NCI-H1436 (cell line): ENCODE measurements at places on chromosomes 2 and 18.

DNA sequence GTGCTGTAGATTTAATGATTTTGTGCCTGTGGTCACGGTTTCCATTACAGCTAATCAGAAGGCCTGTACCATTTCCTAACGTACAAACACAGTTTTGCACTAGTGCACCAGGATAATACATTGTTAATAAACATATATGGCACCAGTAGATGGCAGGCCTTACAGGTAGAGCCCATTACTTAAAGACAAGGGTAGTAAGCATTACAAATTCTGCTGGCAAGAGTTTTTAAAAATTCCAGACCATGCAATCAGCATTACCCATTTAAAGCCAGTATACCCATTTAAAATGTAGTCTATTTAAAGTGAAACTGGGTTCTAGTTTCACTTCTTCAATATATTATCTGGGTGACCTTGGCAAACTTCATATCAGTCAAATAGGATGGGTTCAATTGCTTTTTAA, 224.2 kb downstream of the NUP35 start:
- DNase-seq = no peak

DNA sequence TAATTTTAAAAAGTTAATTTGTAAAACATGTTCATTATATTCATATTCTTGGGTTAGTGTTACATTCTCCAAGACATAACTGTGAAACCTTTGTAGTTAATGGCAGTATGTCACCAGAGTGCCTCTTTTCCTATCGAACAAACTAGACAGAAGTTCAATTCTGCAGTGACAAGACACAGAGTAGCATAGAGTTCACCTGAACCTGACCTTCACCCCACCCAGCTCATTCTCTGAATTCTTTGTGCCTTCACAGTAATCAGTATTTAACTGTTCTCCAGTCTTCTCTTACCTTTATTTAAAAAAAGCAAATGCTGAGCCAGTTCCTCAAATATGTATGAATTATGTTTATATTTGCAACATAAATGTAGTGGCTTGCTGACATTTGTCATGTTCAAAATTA, 52.9 kb upstream of the CHMP1B start:
- DNase-seq = no peak

GRCh38 chr2:80113399-80113798, 191.2 kb downstream of the LRRTM1 start:
- no peak for DNase-seq

DNA sequence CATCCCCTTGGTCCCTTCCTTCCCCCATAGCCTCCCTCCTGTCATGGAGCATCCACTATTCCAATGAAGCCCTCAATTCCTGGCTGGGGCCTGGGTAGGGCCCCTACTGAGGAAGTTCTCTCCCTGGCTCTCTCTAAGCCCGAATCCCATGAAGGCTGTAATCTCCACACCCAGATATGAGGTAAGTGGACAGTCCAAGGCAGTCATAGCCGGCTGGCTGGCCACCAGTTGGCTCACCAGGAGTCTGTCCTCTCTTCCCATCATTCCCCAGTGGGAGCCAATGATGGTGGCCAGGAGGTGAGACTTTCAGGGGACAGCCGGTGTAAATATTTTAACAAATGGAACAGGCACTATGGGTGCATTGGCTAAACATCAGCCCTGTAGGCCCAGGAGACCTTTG, 6.8 kb upstream of the TAF1B start:
- DNase-seq = no peak

DNA sequence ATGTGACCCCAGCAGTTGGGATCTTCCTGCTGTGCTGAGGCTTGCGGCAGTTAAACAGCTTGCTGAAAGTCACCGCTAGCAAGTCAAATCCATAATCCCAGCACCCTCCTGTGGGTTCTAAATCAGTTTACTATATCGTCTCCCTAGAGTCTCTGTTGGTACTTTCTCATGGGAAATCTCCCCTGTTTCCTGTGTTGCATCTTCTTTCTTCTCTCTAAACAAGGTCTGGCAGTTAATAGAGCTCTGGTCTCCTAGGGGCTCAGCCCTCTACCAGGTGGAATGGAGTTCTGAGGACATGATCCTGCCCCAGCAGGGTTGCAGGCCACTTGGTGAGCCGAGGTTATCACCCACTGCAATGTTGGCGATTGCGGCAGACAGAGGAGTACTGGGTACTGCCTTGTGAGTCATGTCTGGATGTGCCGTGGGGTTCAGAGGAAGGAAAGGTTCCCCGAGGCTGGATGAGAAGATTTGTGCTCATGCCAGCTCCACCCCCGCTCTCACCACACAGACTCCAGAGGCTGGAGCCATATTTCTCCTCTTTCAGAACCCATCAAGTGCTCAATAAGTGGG, 59.4 kb upstream of the SIX2 start:
- no peak for DNase-seq

GRCh38 chr2:134679745-134680144, 39.1 kb downstream of the TMEM163 start:
- DNase-seq = no peak

DNA sequence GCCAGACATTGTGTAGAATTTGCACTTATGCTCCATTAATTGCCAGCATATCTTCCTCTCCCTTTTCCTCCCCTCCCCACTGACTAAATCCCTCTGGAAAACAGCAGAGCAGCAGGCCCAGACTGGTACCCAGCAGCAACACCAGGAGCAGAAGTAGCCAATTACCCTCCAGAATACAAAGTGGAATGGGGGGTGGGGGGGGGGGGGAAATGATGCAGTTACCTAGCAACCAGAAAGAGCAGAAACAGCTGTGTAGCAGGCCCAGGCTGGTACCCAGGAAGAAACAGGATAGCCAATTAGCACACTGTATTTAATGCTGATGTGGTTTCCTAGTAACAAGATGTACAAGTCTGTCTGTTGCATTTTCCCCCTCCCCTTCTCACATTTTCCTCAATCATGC, 52.3 kb downstream of the KLF7 start:
- peak; percentile 80 for DNase-seq

- no peak for DNase-seq
Measured at GRCh38 chr18:24378598-24378997, 19.0 kb downstream of the OSBPL1A start.

GRCh38 chr2:176454893-176455815, 185.9 kb downstream of the MTX2 start:
- peak; percentile 76 for DNase-seq

- no peak for DNase-seq
Measured at GRCh38 chr2:205758051-205758450, 75.8 kb downstream of the NRP2 start.

DNA sequence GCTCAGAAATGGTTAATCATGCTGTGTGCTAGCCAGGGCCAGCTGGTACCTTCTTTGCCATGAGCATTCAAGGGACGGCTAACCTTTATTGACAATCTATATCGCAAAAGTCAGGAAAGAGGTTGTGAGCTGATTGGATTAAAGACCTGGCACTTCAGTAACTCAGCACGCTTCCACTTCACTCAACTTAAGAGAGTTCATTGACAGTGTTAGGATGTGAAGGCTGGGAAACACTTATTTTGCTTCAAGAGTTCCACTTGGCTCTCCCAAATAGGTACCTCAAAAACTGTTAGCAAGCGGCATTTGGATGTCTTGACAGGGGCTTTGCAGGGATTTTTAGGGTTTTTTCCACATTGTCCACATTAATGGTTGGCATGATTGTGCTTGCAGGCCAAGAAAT, 25.1 kb upstream of the TXNDC2 start:
- DNase-seq = no peak

DNA sequence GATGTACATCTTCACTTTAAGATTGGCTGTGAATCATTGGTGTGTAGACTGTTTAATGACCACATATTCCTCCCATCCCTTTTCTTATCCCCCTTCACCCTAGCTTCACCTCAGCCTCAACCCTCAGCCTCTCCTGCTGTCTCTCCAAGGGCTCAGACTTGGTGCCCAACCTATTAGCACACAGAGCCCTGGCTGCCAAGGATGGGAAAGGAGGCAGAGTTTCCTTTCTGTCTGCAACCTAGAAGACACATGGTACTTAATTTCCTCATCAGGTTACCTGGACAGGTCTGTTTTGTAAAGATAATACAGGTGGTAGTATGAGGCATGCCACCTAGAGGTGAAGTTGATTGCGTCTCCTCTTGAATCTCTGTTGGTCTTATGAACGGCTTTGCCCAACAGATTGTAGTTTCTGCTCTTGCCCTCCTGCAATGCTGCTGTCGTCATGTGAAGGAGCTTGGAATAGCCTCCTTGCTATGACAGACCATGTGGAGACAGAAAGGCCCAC, 44.5 kb upstream of the RMND5A start:
- no peak for DNase-seq

GRCh38 chr2:196277002-196277401, 105.6 kb upstream of the STK17B start:
- no peak for DNase-seq

DNA sequence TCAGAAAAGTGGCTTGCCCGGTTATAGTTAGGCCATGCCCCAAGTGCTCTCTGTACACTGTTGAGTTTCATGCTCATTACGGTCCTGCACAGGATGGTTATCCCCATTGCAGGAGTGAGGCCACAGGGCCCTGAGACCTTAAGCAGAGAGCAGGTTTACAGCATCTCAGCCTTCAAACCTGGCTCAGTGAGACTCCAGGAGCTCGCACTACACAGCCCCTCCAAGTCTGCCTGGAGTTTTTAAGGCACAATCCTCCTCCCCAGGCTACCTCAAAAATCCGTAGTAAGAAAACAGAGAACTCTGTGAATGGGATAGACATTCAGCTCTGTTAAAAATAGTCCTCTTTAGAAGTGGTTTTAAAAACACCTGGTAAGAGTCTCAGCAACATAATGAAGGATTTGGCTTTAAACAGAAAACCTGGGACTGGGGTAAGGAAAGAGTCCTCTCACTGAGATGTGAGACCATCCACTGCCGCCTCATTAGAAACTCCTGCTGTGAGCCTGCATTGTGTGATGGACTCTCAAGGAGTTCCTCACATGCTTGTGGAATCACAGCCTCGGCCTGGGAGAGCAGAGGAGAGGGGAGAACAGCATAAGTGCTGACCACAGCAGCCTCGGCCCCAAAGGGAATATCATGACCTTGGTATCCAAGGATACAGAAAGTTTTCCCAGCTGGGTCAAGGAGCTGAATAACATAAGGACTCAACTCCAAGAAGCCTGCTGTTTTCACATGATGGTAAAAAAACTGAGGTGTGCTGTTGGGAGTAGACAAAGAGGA, 214.8 kb downstream of the ATAD2B start:
- no peak for DNase-seq

- no peak for DNase-seq
Measured at GRCh38 chr2:219234331-219234730, 4.7 kb downstream of the ANKZF1 start.

DNA sequence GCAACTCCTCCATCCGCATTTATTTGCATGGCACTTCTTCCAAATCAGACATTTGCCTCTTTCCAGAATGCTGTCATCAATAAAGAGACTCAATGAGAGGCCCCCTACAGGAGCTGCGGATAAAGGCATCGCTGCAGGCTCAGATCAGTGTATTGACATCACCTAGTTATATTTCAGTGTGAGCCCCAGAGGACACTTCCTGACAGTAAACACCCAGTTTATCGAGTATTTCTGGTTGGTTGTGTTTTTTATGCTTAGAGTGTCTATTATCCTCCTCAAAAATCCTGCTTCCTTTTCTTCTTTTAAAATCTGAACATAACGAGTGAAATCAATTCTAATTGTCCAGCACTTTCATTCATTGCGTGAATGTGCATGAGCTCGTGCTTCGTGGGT, 38.8 kb downstream of the NRP2 start:
- DNase-seq = no peak

GRCh38 chr2:142140434-142140845, 9.6 kb upstream of the LRP1B start:
- peak; percentile 46 for DNase-seq

GRCh38 chr2:42961385-42961811, 169.0 kb upstream of the HAAO start:
- no peak for DNase-seq

- DNase-seq = no peak
Measured at GRCh38 chr2:14423145-14423906, 209.2 kb upstream of the LRATD1 start.

- no peak for DNase-seq
Measured at GRCh38 chr2:156511803-156512202, 75.6 kb downstream of the GPD2 start.

DNA sequence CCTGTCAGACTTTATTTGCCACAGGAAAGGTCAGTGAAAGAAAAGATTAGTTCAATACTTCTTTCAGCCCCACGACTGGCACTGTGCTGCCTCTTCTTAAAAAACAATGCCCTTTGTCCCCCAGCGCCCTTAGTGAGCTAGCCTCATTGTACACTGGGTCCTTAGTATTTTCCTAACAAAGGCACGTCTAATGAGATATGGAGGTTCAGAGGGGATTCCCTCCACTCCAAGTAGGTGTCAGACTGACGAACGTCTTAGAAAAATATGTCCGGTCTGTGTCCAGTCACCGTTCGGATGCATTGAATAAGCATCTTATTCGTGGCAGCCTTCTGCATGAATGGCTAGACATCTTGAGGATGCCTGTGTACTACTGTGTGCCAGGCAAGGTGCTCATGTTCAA, 1.1 kb downstream of the FECH start:
- DNase-seq = no peak

GRCh38 chr2:118003396-118003824, 10.5 kb downstream of the CCDC93 start:
- peak; percentile 43 for DNase-seq

GRCh38 chr2:136143603-136144451, 25.9 kb upstream of the CXCR4 start:
- no peak for DNase-seq

- DNase-seq = no peak
Measured at GRCh38 chr18:49573835-49574234, 12.0 kb downstream of the LIPG start.

GRCh38 chr18:45408218-45408617, 207.1 kb upstream of the SLC14A2 start:
- peak; percentile 13 for DNase-seq

GRCh38 chr2:166916987-166917386, 28.7 kb downstream of the XIRP2 start:
- no peak for DNase-seq

GRCh38 chr2:47054868-47055267, 100.2 kb downstream of the STPG4 start:
- DNase-seq = no peak

- no peak for DNase-seq
Measured at GRCh38 chr2:113780472-113780871, 24.0 kb upstream of the SLC35F5 start.
